ENCODE measurements at places on chromosomes 7 and 10.

- DNase-seq, result no peak
These were observed 178.3 kb upstream of the ZMIZ1 start for GRCh38 chr10:78890506-78890905.

DNA sequence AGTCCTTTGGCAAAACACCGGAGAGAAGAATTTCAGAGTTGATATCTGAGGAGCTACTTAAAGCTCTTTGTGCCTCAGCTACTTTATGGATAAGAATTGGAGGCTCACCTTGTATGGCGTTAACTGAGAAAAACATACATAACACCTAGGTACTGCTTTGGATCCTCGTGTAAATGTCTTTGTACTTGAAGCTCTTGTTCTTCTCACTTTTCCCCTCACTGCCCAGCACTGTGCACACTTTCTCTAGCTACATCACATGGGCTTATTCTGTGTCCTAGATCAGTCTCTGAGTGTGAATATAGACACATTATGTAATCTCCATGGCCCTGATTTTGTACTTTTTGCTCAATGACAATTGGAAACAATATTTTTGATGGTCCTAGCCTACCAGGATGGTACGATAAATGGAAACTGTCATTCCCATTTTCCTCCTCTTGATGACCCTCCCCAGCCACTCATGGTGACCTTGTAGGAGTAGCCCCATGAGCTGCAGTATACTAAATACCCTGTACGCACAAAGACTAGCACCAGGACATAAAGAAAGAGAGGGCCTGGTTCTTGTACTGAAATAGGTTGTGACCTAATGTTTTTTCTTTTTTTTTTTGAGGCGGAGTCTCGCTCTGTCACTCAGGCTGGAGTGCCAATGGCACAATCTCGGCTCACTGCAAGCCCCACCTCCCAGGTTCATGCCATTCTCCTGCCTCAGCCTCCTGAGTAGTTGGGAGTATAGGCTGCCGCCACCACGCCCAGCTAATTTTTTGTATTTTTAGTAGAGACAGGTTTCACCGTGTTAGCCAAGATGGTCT lies 22.1 kb downstream of the STAMBPL1 start:
- DNase-seq, result no peak

GRCh38 chr7:22934473-22935065 lies 79.4 kb downstream of the HYCC1 start:
- DNase-seq, result no peak

DNA sequence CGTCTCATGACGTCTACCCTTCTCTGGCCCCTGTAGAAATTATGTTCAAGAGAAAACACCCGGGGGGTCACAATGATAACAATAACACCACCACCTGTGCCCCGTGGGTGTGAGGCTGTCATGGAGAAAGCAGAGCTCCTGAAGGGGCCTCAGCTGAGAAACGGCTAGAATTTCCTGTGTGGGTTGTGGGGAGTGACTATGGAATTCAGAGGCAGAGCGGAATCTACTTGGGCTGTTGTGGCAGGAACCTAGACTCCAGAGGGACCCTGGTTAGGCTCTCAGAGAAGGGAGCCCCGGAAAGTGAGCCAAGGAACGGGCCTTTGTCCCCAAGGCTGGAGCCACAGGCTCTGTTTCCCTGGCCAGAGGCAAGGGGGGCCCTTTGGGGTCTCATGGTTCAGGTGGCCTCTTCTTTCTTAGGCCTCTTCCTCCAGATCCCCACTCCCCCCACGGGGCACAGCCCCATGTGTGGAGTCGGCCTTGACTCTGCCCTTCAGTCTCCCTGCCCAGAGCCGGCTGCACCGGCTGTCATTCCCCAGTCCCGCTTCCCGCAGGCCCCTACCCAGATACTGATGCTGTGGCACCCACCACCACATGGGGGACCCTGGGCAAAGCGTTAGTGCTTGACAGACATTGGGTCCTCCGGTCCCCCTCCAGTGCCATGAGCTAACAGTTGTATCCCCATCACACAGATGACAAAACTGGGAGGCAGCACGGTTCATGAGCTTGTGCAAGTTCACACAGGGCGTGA lies 6.5 kb upstream of the GIMAP8 start:
- no peak for DNase-seq

DNA sequence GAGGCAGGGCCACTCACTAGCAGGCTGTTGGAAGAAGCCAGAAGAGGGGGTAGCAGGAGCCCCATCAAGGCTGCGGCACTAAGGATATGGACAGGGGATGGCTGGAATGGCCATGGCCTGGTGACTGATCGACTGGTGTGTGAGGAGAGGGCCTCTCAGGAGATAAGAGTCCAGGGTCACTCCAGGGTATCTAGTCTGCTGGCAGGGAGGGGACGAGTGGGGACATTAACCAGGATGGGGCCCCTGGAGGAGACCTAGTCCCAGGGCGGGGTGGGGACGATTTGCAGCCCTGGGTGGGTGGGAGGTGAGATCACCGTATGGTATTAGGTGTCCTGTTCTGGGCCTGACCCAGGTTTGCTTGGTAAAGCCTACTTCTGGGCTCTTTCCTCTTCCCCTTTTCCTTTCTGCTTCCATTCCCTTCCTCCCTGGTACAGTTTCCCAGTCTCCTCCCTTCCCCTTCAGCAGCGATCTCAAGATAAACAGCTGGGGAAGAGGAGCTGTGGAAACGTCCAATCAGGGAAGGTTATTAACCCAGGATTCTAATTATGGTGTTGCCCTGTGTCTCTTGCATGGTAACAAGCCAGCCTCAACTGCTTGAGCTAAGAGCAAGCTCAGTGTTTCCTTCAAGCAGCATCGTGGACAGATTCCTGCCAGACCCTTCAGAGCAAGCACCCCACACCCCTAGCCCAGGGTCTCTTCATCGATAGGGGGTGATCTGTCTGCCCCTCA lies 233.2 kb downstream of the RPS24 start:
- no peak for DNase-seq

GRCh38 chr10:98086837-98087708 lies 47.4 kb upstream of the R3HCC1L start:
- no peak for DNase-seq

- no peak for DNase-seq
These were observed 216.3 kb downstream of the GFRA1 start for GRCh38 chr10:116056445-116057293.

DNA sequence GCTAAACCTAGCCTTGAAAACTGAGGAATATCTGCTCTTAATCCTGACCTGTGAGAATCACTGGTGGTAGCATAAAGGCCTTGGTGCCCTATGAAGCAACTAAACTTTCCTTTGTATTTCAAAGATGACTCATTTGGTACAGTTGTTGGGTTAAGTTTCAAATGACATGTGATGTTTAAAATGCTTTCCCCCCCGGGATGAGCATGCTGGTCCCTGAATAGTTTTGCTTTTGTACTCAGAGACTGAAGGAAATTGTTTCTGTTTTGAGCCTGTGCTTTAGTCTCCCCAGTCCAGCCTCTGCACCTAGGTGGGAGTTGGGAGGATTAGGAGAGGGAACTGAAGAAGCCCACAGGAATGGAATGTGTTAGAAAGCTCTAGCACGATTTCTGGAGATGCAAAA lies 258.9 kb upstream of the NPY start:
- no peak for DNase-seq

GRCh38 chr10:20990604-20991003 lies 93.5 kb upstream of the NEBL start:
- no peak for DNase-seq

DNA sequence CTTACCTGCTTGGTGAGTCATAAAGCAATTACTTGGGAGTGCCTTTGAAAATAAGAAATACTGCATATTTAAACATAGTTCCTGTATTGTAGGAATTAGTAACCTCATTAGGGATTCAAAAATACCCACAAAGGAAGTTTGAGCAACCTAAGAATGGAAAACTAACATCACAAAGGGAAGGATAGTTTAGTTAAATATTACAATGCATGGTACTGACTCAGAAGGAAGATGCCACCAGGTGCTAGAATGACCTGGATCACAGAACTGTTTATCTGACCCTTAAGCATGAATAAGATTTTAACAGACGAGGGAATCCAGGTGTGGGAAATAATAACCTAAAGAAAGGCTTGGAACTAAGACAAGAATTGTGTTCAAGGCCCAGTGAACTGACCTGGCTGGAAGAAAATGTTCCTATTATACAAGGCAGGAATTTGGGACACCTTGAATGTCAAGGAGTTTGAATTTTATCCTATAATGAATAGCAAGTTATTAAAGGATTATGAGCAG lies 106.4 kb downstream of the GSAP start:
- no peak for DNase-seq

DNA sequence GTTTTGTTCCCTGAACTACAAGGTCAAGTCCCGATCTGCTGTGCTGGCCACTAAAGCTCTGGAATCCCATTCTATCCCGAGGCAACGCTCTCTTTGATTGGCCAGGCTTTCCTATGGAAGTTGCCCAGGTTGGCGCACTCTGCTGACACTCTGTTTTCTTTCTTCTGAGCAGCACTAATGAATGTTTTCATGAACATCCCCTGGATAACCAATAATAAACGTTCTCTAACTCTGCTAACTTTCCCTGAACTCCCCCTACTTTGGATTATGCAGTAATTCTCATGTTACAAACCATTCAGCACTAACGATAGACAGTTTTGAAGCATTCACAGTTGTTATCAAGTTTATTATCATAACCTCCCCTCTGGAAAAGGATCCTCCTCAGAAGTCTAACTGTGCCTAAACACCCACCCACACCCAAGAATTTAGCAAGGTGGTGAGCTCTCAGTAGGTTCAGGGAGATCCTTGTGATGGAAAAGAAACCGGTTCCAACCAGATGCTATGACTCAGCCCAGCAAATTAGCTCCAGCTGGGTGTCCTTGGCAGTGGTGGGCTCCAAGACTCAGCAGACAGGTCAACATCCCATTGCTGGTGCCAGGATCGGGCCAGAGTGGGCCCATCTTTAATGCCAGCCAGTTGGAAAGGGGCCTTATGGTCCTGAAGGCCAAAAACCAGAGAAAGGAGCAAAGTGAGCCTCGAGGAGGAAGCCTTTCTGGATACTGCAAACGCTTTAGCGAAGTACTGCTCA lies 68.4 kb downstream of the CREB3L2 start:
- no peak for DNase-seq

GRCh38 chr7:7109934-7110333 lies 72.4 kb upstream of the C1GALT1 start:
- DNase-seq, result no peak

Measured in stimulated activated CD8-positive, alpha-beta memory T cell treated with anti-CD3 and anti-CD28 coated beads, Interleukin-2, amount 100 ng/mL, for 1 hour (primary cell).